8988T (cell line): ENCODE measurements at places on chromosomes 6 and 20.

DNA sequence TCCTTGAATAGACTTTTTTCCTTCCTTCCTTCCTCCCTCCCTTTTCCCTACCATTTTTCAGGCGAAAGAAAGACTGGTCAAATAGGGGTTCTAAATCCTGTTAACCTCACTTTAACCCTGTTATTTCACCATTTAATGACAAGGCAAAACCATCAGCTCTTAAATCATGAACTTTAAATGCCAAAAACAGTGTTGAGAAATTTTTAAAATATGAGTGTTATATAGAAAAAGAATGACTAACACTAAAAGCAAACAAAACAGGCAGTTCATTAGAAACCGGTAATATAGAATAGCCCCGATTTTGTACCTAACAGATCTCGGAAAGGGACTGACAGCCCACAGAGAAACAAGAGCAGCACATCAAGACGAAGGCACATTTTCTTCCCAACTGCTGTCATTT is 57.4 kb upstream of the CEP85L start:
- no peak for DNase-seq

DNA sequence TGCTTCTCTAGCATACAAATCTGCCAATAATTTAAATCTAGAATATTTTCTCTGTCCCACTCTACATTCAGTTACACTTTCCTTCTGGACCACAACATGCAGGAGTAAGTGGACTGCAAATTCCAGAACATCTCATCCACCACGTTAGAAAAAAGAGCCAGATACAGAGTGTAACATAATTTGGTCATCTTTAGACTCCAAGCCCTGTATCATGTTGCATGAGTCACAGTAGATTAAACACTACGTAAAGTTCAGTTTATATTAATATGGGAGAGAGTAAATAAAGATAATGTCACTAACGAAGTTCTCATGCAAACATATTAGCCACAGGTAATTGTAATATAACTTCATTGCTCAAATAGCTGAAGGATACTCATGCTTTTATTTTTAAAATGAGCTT is 327.0 kb downstream of the C6orf118 start:
- no peak for DNase-seq

DNA sequence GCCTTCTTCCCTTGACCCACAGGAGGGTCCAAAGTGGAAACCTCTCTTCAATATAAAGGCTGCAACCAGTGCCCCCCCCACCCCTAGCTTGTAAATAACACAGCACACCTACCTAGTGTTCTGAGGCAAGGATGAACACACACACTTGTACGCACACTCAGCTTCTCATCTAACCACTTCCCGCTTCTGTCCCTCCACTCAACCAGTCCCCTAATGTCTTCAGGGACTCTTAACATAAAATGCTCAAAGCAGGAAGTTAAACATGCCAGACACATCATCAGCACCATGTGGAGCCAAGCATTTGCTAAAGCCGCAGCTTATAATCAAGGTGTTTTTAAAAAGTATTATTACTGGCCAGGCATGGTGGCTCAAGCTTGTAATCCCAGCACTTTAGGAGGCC is 35.3 kb downstream of the FOXQ1 start:
- no peak for DNase-seq

GRCh38 chr6:133062077-133062476 is 179.1 kb upstream of the EYA4 start:
- no peak for DNase-seq

DNA sequence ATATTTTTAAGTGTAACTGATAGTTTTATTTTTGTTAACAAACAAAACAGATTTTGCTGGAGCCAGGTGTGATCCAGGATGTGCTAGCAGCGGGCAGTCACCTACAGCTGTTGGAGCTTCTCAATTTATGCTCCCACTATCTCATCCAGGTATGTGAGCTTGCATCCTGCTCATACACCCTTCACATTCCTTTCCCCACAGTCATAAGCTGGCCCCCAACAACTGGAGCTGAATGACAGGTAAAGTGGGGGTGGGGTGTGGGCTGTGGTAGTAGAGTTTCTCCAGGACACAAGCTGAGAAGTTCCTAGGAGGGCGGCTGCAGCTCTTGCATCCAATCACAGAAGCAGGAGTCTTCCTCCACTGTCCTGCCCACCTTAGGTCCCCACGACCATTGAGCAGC is 140.1 kb downstream of the KLHL32 start:
- DNase-seq, result no peak

- DNase-seq, result no peak
Measured at GRCh38 chr6:116461331-116461931, at the start of gene CALHM6. CALHM6 (plus strand) TSS chr6:116461375; CDS start chr6:116461930, 555 bp downstream.
